ENCODE measurements at places on chromosomes 1 and 21.

GRCh38 chr1:243293941-243294722 is 38.3 kb downstream of the SDCCAG8 start:
- no peak for DNase-seq

DNA sequence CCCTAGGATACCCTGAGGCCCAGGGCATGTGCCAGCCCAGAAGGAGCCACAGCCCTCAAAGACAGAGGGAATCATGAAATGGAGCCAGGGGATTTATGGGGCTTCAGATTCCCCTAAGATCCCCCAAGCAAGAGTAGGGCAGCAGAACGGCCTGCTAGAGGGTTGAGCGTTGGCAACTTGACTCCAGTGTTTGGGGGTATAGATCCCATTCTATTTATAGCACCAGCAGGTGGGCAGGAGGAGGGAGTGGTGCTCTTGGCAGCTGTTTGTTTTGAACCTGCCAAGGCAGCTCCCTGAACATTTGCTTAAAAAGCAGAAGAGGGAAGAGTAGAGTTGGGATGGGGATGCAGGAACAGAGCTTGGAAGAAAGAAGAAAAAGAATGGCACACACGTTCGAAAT is 33.7 kb downstream of the GLUL start:
- DNase-seq = no peak

DNA sequence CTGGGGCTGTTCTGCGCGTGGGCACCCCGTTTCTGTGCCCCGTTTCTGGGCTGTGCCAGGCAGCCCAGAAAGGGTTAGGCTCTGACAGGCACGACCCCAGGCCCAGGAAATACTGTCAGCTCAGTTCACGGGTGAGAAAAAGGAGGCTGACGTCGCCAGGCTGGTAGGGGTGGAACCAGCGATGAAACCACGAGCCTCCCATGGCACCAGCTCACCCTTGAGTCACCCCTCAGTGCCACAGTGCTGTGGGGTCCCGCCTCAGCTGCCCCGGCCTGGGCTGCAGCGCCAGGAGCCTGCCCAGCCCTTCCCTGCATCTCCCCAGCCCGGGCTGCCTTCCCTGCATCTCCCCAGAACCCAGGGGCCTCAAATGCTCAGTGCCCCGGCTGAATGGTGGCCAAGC is 11.5 kb downstream of the MEGF6 start:
- DNase-seq = no peak

DNA sequence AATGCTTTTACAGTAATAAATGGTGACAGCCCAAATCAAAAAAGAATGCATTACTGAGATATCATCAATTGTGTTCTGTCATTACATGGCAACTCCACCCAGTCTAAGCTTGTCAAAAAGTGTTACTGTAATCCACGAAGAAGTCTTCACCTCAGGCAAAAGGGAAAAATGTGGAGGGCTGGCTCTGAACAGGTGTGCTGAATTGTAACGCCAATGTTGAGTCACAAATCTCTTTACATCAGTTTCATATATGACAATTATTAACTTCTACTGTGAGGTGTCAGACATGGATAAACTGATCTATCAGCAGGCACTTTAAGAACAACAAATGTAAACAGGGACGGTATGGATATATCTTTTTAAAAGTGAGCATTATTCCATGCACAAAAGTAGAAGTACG is 98.5 kb upstream of the DMRTA2 start:
- DNase-seq = no peak

DNA sequence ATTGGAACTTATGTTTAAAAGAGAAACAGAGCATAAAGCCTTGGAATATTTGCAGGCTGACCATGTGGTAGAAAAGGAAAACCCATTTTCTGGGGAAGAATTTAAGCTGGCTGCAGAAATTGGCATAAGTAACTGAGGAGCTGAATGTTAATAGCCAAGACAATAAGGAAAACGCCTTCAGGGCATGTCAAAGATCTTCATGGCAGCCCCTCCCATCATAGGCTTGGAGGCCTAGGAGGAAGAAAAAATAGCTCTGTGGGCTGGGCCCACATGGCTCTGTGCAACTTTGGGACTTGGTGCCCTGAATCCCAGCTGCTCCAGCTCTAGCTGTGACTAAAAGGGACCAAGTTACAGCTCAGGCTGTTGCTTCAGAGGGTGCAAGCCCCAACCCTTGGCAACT is 51.5 kb downstream of the CTH start:
- no peak for DNase-seq

GRCh38 chr1:15371610-15372545 is 37.8 kb upstream of the EFHD2 start:
- no peak for DNase-seq

DNA sequence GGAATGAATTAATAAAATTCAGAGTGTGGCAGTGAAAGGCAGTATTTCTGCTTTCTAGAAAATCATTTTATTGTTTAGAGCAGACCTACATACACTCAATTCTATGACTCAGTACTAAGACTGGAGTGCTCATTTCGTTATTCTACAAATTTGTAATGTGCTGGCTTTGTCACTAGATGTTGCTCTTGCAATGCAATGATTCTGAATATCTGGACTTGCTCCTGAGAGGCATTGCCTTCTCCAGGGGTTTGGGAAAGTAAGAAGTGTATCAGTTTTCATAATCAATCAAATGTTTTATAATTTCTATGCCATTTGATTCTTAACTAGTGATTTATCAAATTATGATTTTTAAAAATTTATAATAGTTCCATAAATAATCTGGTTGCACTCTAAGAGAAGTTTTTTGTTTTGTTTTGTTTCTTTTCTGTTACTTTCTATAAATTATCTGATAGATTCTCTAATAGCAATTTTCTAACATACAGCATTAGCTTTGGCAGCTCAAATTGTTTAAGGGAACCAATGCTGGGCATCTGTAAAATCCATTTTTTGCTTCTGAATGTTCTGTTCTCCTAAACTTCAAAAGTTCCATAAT is 280.5 kb upstream of the SGIP1 start:
- DNase-seq = no peak

DNA sequence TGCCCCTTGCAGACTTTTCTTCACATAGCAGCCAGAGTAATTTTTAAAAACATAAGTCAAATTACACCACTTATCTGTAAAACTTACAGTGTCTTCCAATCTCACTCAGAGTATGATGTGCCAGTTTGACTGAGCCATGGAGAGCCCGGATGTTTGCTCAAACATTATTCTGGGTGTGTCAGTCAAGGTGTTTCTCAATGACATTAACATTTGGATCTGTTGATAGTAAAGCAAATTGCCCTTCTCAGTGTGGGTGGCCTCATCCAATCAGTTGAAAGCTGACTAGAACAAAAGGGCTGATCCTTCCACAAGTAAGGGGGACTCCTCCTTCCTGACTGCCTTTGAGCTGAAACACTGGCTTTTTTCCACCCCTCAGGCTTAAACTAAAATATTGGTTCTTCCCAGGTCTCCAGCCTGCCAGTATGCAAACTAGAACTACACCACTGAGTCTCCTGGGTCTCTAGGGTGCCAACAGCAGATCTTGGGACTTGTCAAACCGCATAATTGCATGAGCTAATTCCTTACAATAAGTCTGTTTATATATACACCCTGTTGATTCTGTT is 157.9 kb upstream of the CTTNBP2NL start:
- DNase-seq = no peak

GRCh38 chr1:25209516-25209915 is 22.8 kb downstream of the SYF2 start:
- DNase-seq = no peak

DNA sequence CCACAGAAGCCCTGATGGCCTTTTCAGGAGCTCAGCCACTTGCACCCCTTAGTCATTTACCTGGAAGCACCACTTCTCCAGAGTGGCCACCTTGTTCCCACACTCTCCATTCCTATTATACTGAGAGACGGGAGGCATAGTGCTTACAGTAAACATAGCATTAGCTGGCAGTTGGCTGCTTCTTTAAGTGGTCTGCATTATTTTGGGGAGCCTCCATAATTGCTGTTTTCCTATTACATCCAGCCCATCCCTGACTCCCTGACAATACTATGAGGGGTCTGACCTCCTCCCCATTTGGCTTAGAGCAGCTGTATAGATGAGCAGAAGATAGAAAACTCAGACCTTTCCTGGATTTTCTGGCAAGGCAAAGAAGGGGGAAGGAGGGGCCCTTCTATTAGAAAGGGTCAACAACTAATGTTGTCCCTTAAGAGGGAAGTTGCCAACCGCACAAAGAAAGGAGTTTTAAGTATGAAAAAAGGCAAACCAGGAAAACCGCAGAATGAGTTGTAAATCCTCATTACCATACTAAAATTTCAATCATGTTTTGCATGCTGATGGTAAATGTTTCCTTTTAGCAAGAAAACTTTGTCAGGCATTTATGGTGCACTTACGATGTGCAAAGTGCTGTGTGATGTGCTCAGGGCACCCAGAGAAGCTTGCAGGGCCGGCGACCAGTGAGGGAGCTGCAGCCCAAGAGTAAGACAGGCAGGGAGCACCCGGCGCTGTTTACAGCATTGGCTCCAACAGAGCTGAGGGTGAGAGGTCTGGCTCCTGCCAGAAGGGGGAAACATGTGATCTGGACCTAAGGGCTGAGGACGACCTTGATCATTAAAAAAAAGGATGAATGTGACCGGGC is 167.3 kb downstream of the ZZZ3 start:
- DNase-seq = no peak

GRCh38 chr1:2184531-2184930 is 10.0 kb downstream of the FAAP20 start:
- no peak for DNase-seq

DNA sequence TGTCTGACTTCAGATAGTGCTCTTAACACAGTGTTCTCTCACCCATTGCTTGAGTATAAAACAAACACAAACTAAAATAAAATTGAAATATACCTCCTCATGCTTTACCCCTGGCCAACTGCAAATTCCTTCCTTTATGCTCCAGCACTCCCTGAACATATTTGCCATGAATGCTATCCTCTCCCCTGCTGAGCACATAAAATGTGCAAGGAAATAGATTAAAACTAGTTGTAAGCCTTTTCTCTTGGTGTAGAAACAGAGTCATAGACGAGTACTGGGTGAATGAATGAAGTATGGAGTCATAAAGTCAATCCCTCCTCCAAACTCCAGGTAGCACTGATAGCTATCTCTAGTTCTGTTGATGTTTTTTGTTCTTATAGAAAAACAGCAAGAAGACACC is 2.6 kb downstream of the GPR161 start:
- DNase-seq = no peak

- no peak for DNase-seq
Observed at GRCh38 chr1:236204039-236204438, 61.7 kb downstream of the GPR137B start.

DNA sequence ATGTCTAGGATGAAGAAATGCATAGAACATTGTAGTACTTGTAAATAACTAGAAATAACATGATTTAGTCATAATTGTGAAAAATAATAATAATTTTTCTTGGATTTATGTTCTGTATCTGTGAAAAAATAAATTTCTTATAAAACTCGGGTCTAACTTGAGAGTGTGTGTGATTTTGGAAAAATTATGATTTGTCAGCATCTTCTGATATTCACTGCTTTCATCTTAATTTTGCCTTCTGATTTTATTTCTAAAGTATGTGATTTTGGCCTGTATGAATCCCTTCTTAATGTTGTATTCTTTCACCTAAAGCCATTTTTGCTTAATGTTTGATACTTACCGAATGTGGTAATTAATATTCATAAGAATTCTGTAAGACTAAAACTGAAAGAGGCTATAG is 14.3 kb downstream of the IFI44 start:
- no peak for DNase-seq

DNA sequence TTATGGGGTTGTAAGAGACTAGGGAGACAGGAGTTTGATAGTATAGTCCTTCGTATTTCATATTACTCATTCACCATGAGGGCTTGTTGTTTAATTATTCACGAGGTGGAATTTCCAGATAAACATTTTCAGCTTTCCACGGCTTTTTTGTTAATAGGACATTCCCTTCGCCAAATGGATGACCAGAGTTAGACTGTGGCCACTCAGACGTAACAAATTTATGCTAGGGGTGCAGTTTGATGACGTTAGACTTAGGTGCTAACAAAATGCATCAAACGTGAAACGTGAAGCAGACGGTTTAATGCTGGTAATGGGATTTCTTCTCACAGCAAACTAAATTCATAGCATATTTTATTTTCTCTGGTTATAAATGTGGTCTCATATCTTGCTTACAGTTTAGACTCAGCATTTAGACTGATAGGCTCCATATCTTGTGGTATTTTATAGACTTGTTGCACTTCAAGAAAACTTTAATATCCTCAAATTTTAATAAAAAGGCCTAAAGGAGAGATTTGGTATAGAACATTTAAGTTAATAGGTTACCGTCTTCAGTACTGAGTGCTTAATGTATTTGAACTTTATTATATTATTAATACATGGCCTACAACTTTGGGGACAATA is 2.3 kb downstream of the DHX9 start:
- no peak for DNase-seq

GRCh38 chr1:43134068-43134467 is 38.0 kb downstream of the EBNA1BP2 start:
- DNase-seq = no peak

DNA sequence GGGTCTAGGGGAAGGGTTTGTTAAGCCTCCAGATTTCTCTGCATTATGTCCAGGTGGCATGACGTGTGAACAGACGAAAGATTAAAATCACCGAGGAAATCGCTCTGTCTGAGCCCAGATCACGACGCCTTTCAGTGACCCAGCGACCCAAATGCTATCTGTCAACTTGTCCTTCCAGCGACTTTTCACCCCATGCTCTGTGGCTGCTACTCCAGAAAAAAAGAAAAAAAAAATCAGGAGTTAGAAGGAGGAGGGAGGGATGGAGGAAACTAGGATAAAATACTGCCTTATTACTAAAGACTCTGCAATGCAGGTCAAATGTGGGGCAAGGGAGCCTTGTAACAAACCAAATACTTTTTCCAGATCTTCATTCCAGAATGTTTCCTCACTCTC is 352.0 kb downstream of the NUF2 start:
- DNase-seq = no peak

GRCh38 chr1:30962609-30963508 is 54.3 kb upstream of the SDC3 start:
- no peak for DNase-seq

DNA sequence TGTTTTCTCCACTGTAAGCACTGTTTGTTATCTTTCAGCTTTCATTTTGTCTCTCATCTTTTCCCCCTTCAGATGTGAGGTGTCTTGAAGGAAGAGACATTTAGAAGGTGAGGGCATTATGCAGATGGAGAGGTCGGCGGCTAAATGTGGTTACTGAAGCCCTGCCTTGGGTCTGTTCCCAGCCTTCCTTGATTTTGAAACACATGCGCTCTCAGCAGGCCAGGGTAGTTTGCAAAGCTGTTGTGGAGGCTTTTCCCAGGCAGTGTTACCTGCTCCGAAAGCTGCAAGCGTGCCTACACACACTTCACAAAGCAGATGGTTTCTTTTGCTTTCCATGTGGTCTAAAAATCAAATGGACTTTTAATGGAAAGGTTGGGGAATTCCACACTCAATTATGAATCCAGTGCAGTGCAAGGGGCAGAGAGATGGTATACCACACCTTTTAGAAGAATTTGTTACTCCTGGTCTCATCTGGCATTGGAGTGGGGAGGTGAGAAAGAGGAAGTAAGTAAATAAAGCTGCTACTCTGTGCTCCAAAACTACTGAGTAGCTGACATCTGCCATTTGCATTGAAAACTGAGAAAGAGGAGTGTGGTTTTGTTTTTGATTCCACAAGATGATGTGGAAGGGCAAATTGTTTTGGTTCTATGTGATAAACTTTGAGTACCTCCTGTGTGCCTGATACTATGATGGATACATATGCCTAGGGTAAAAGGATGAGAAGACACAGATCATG is 91.9 kb downstream of the NFIA start:
- no peak for DNase-seq

- DNase-seq = peak; percentile 9
Observed at GRCh38 chr1:54885237-54885679, 1.7 kb downstream of the DHCR24 start.

GRCh38 chr21:42475036-42475435 is 21.0 kb downstream of the RSPH1 start:
- no peak for DNase-seq

All from activated CD4-positive, alpha-beta T cell treated with anti-CD3 and anti-CD28 coated beads, Interleukin-2, amount 50 U/mL, for 48 hours (primary cell).